ENCODE measurements at places on chromosomes 2 and 18.

DNA sequence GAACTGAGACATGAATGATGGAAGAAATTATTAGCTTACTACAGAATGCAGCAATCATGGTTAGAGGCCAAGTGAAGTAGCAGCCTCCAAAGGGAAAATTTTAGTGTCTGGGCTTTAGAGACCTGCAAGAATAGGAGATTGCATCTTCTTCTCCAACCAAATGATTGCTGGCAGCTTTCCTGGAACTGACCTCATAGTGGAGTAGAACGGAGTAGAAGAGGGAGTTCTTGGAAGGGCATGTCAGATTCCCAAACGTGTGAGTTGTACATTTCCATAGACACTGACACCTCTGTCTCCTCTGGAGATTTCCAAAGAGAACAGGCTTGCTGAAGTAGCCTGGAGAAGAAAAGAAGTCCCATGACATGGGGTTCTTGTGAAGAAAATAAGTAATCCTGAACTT is 169.8 kb upstream of the ERBB4 start:
- no peak for DNase-seq

DNA sequence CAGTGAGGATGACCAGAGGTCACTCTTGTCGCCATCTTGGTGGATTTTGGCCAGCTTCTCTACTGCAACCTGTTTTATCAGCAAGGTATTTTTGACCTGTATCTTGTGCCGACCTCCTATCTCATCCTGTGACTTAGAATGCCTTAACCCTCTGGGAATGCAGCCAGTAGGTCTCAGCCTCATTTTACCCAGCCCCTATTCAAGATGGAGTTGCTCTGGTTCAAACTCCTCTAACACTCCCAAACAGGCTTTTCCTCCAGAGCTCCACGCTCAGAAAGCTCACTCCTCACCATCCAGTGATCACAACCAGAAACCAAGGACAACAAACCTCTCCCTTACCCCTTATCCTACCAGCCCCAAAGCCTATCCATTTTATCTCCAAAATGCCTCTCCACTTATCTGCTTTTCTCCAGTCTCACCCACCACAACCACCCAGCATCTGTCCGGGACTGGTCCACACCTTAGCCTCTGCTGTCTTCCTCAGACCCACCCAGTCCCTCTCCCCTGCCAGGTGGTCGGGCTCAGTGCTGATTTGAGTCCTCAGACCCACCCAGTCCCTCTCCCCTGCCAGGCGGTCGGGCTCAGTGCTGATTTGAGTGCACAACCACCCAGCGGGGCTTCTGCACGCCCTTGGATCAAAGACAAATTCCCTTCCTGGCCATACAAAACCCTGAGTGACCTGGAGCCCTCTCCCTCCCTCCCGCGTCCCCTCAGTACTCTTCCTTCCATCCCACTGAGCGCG is 11.7 kb upstream of the SMAD7 start:
- no peak for DNase-seq

DNA sequence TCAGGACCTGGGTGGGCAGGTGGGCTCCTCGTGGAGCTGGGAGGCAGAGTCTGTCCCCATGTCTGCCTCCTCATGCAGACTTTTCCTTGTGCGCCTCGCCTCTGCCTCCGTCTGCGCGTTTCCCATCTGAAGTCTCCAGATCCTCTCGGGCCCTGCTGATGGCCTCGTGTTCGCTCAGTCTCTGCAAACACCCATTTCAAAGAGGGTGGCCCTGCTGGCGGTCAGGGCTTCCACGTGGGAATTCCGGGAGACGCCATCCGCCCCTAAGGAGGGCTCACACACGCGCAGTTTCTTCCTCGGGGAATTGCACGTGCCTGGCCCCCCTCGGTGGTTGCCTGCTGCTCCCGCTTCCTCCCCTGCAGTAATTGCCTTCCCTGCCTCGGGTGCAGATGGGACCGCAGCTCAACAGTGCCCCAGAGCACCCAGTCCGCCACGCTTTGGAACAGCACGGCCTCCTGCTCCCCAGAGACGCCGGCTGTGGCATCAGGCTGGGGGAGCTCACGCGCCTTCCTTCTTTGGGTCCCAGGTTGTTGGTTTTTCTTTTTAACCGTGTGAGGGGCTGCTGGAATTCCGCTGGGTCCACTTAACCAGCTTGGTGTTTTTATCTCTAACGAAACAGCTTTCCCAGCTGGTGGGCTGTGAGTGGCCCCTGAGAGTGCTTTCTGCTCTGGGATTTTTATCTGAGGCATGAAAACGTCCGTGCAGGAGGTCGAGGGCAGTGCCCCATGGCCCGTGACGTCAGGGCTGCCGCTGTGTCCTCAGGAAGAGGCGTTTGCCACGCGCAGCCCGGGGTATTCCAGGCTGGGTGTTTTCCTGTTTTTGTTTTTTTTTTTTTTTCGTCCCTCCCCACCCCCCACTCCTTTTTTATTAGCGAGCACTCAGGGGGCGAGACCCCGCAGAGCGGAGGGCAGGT is 16.1 kb downstream of the NFATC1 start:
- DNase-seq, result no peak

DNA sequence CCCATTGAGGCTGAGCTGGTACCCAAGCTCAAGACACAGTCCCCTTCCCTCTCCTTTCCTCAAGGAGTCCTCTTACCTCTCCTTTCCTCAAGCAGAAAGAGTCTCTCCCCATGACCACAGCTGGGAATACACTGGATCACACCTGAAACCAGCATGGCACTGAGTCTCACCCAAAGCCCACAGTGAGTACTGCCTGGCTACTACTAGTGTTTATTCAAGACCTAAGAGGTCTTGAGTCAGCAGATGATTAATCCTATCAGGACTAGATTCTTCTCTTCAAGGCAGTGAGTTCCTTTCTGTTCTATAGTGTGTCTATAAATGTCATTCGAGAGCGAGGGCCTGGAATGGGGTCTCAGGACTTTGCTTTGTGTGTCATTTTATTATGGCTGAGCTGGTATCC is 111.4 kb downstream of the METTL4 start:
- DNase-seq, result no peak

DNA sequence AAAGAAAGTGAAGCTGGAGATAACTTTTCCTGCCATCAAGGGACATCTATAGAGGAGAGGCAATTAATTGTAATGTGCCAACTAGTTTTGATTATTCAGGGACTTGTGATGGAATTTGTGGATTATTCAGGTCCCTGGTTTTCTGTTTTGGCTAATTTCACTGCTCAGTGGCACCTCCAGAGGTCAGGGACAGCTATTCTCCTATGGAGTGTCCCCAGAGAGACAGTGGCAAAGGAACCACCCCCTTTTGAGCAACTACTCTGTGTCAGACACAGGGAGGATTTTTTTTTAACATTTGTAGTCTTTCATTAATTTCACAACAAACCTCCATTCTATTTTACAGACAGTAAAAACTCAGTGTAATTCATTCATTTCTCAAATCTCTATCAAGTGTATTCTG is 206.0 kb upstream of the SPRED2 start:
- DNase-seq, result no peak

GRCh38 chr2:94923196-94923595 is 52.0 kb downstream of the TEKT4 start:
- DNase-seq, result no peak

GRCh38 chr2:201132518-201132917 is 16.6 kb downstream of the CFLAR start:
- no peak for DNase-seq

DNA sequence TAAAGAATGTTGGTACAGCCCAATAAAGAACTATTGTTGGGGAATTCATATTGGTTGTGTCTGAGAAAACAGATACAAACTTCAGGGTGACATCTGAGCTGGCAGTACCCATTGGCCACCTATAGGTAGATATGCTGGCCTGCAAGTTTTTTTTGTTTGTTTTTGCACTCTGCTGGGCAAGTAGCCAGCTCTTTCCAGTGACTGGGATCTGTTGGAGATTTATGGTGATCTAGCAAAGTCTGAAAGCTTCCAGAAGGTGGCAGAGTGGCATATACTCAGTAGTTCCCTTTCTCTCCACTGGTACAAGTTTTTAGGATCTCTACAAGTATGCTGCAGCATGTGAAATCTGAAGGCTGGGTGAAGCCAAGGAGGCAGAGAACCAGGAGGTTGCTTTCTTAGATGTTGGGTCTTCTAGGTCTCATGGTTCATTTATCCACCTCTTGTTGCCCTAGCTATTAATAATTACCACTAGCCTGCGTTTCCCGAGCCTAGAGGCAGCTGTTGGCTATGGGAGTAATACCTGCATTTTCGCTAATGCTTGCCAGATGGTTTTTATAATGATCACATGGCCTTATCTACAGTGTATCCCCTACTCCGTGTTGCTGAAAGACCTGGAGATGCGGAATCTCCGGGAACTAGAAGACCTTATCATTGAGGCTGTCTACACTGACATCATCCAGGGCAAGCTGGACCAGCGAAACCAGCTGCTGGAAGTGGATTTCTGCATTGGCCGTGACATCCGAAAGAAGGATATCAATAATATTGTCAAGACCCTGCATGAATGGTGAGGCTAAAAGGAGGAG is 9.5 kb downstream of the COPS7B start:
- DNase-seq, result no peak

DNA sequence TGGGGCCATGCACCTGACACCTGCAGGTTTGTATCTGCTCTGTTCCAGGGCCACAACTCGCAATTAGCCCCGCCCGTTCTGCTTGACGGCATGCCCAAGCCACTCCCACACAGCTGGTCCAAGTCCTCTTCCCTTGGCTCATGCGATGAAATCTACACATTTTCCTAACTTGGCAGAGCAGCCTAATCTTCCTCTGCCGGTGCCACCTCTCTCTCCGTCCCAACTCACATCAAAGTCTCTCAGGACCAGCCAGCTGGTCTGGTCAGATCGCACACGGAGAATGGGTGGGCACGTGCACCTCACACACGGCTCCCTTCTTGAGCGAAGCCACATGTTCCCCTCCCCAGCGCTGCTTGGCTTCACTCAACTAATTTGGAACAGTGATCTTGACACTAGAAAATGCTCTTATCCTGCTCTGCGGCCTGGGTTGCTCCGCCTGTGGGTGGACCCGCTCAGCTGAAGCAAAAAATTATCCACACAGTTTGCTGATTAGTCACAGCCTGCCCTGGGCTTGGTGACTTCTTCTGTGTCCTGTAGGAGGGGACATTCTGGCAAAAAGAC is 176.7 kb downstream of the NRP2 start:
- DNase-seq, result no peak

DNA sequence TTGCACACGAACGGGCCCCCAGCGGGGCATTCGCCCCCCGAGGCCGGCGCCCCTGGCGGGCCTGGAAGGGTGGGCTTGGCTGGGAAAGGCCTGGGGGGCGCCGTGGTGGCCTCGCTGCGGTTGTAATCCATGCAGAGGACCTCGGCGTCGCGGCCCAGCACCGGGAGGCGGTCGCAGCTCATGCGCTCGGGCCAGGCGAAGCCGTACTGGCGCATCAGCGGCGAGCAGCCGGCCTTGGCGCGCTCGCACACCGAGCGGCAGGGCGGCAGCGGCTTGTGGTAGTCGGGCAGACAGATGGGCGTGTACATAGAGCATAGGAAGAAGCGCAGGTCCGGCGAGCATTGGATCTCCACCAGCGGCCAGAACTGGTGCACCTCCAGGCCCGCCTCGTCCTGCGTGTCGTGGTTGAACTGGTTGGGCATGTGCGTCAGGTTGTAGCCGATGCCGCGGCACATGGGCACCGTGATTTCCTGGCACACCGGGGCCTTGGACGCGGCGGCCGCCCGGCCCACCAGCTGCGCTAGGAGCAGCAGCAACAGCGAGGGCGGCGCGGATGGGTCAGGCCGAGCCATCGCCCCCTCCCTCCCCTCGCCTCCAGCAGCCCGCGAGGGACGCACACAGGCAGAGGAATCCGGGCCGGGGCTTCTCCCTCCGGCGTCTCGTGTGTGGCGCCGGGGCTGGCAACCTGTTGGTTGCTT is 1.4 kb downstream of the FZD5 start:
- DNase-seq, result no peak
